ENCODE measurements at places on chromosomes 1 and 21.

- peak; percentile 44 for DNase-seq
These were observed 3.3 kb upstream of the IRF2BP2 start for GRCh38 chr1:234613128-234613875.

DNA sequence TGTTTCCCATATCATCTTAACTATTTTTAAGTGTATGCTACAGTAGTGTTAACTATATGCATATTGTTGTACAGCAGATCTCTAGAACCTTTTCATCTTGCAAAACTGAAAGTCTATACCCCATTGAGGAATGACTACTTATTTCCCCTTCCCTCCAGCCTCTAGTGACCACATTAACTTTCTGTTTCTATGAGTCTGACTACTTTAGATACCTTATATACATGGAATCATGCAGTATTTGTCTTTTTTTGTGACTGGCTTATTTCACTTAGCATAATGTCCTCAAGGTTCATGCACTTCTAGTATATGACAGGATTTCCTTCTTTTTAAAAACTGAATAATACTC, 96.5 kb upstream of the BTG3 start:
- no peak for DNase-seq

DNA sequence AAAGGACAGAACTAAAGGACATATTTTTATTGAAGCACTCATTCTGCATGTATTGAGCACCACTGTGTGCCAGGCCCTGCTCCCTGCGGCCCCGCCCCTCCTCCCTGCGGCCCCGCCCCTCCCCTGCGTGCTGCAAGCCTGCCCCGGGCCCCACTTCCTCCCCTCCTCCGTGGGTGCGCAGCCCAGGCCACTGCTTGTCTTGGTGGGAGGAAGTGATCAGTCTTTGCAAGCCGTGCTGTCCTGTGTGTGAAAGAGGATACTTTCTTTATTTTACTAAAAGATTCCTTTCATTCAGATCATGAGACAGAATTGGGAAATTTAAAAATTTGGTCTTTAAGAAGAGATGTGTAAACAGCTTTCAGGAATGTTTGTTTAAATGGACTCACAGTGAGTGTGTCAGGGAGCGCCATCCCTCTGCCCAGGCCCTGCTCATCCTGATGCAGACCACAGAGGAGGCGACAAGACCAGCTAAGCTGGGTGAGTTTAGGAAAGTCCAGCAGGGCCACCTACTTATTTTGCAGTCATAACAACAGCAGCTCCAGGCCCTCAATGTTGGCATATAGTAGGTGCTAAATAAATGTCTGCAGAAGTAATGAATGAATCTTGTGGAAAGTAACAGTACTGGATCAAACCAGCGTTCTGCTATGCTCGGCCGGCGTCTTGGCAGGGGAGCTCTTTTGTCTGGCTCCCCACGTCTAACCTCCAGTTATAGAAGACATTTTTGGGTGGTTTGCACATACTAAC, 88.3 kb upstream of the SELENON start:
- no peak for DNase-seq

GRCh38 chr1:6581561-6582305, 1.9 kb downstream of the ZBTB48 start:
- no peak for DNase-seq

DNA sequence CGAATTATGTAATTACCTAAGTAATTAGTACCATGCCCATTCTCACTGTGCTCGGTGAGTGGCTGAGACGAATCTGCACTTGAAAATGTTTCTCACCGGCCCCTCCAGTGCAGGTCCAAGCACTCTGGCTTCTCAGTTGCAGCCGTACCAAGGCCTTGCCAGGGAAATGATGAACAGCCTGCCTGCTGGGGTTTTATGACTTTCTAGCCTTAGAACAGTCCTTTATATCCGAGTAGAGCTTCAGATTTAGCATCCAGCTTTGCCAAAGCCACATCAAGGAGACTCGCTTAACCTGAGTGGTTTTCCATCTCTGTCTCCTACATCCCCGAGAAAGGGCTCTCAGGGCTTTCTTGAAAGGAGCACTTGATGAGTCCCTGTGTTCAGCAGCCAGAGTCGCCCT, 83.4 kb downstream of the GREM2 start:
- peak; percentile 23 for DNase-seq

- no peak for DNase-seq
These were observed 18.6 kb upstream of the PDZK1IP1 start for GRCh38 chr1:47208374-47208850.

GRCh38 chr1:203311368-203312301, 6.3 kb downstream of the BTG2 start:
- no peak for DNase-seq

DNA sequence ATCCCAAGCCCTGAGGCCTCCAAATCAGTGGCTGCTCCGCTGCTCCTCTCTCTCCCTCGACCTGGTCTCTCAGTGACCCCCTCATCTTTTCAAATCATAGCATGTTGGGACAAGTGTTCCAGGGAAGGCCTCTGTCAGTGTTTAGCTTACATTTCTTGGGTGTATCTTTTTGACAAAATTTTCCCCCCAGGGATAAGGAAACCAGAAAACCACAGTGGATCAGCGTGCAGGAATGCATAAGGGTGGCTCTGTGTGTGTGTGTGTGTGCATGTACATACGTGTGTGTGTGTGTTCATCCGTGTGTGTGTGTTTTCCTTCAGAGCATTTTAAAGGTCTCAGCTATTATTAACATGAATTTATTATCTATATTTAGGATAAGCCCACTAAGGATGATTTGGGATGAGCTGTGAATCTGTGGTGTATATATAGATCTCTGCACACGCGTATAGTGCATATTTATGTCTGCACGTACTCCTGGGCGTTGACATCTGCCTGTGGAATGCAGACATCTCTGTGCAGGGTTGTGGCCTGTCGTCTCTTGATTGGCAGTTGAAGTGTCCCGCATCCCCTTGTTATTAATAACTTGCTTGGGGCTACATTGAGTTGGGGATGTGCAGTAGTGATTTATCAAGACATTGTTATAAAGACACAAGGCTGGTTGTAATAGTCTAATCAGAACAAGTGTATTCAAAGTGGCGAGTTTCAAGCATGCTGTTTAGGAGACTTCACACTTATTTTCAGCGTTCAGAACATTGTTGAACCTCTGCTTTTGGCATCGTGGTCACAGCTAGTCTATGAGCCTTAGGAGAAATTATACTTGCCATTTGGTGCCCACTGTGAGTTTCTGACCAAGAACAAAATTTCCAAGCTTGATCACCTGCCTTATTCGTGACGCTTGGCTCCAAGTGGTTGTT, 55.6 kb downstream of the GALNT2 start:
- DNase-seq: no peak

DNA sequence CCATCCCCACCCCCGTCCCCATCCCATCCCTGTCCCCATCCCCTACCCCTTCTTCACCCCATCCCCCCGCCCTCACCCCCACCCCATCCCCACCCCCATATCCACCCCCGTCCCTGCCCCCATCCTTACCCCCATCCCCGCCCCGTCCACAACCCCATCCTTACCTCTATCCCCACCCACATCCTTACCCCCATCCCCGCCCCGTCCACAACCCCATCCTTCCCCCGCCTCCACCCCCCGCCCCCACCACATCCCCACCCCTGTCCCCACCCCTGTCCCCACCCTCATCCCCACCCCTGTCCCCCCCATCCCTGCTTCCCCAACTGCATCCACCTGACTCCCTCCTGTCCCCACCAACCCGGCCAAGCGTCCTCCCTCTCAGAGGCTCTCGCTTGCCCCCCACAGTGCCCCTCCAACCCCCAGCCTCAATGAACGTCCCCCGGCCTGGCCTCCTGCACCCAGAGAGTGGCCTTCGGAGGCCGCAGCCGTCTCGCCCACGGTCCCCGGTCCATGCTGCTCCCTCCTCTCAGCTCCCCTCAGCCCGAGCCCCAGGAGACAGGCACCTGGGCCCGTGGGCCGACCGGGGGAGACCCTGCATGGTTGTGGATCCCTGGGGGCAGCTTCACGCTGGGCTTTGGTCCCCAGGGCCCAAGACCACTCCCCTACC, 25.5 kb upstream of the C1orf159 start:
- no peak for DNase-seq

DNA sequence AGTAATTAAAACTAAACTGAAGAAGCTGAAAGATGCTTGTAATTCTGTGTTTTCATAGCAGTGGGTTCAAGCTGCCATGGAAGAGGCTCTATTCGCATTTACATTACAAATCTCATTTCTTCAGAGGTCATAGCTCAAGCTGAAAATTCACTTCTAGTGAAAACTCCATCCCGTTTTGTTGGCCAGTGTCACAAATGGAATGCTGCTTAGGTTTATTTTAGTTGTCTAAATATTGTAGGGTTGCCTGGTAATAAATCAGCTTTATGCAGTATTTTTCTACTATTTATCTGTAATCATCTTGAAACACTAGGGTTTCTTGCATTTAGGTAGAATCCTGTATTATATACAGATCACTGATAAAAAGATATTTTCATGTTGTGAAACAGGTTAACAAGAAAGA, 240.6 kb downstream of the PTBP2 start:
- no peak for DNase-seq

GRCh38 chr1:219347921-219348391, 174.3 kb downstream of the LYPLAL1 start:
- DNase-seq: peak; percentile 94

- DNase-seq: no peak
These were observed 1.5 kb downstream of the HMCN1 start for GRCh38 chr1:185735701-185736064.

DNA sequence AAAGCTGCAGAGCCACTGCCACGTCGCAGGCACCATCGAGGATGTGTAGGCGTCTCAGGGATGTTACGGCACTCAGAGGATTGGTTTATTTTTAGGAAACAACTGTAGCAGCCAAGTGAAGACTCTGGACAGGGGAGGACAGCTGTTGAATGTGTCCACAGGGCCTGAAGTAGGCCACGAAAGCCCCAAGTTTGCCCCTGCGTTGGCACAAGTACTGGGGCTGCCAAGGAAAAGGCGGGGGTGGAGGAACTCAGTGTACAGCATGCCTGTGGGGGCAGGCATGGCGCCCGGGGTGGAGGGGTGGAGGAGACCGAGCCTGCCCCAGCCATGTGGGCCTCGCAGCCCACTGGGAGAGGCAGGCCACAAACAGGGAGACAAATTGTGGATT, 89.7 kb downstream of the ADARB1 start:
- DNase-seq: peak; percentile 64

DNA sequence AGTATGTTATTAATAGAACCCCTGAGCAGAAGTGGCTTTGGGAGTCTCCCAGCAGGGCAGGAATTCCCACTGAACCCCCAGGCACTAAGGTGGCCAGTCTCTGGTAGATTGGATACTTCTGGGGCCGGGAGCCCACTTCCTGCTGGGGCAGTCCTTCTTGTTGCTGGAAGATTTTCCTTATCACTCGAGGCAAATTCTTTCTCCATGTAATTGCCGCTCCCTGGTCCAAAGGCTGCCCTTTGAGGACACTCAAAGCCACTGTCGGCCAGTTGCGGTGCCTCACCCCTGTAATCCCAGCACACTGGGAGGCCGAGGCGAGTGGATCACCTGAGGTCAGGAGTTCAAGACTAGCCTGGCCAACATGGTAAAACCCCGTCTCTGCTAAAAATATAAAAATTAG, 22.6 kb upstream of the TNFRSF1B start:
- no peak for DNase-seq

- no peak for DNase-seq
These were observed 22.2 kb downstream of the MRPL39 start for GRCh38 chr21:25584833-25585676.

DNA sequence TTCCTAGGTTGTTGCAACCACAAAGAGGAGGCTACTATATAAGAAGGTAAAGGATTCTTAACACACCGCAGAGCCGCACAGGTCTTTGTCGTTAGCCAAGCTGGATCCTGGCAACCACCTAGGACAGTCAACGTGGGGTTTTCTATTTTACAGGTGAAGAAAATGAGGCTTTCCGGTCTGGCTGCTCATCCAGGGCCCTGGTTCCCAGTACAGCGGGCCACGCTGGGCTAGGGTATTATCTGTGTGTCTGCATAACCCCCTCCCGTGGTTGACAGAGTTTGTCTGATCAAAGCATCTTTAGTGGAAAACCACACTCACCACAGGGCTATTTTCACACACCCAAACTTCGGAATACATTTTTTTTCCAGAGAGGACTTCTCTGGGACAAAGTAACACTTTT, 39.0 kb upstream of the PDE9A start:
- DNase-seq: no peak

DNA sequence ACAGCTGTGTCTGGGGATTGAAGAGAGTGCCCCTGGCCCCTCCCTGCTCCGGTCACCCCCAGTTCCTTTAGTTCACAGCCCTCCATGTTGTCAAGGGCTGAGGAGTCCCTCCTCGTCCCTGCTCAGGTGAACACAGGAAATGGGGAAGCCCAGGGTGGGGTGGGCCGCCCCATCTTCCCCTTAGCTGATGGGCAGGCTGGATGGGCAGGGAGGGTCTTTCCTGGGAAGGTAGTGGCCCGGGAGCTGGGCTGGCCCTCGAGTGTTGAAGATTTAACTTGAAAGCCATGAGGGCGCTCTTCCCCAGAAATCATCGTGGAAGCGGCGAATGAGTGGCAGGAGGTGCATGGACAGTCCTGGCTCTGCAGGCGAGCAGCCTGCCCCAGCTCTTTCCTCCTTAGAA, 18.3 kb upstream of the NPHP4 start:
- DNase-seq: no peak

DNA sequence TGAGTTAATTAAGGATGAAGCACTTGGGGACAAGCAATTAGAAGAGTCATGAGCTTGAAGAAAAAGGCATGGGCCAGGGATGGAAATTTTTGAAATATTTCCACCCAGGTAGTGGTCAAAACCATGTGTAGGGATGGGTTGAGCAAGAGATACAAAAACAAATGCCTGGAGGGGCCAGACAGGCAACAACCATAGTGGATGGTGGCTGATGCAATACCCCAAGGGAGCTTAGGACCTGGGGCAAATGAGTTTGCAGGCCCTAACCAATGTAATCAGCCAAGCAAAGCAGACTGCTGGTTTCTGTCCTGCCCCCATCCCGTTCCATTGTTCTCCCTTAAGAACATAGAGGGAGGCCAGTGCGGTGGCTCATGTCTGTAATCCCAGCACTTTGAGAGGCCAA, 119.1 kb upstream of the FGGY start:
- DNase-seq: no peak

GRCh38 chr1:169018751-169019150, 87.7 kb upstream of the ATP1B1 start:
- no peak for DNase-seq

DNA sequence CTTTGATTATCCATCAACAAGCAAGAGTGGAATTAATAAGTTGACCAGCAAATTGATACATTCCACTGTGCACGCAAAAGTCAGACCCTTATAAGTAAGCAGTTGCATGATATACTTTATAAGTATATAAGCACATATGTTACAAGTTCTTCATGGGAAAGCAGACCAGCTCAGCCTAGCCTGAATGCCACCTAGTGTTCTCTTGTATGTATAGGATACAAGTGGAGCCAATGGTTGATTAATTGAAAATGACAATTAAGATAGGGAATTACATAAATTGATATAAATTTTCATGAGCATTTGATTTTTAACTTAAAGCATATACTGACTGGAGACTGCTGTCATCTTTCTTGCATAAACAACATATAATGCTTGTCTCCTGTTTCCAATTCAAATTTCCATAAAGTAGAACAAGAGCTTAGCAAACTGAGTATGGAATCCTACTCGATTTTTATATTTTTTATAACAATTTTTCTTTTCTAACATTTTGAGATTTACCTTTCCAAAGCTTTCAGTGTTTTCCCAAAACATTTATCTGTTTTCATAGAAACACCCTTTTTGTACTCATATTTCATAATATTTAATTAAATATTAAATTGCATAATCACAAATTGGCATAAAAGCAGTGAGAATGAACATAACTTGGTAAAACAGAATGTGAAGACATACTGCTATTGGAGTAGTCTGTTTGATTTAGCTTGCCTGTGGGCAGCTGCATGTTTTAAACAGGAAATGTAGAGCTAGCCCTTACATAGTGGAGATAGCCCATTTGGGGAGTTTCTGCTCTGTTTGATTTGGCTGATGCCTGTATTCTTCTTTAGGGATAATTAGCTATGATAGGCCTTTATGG, 62.8 kb downstream of the MAGI3 start:
- DNase-seq: no peak

GRCh38 chr1:1347663-1348419, 1.4 kb downstream of the DVL1 start:
- no peak for DNase-seq
